ENCODE measurements at places on chromosomes 4 and X. TPM values are rescaled to one million over a fixed set of nuclear protein-coding genes. Genes with fewer than 3 reads are reported as not detected.
A peak's percentile ranks its signal among the peaks of the same experiment; 100 is the strongest.

GRCh38 chr4:188822698-188823097, 683.5 kb downstream of the TRIML1 start:
- DNase-seq = no peak

GRCh38 chr4:94827481-94828110, 69.8 kb downstream of the BMPR1B start:
- DNase-seq = no peak

- no peak for DNase-seq
Observed at GRCh38 chr4:173498771-173499170, 31.3 kb downstream of the HAND2 start.

DNA sequence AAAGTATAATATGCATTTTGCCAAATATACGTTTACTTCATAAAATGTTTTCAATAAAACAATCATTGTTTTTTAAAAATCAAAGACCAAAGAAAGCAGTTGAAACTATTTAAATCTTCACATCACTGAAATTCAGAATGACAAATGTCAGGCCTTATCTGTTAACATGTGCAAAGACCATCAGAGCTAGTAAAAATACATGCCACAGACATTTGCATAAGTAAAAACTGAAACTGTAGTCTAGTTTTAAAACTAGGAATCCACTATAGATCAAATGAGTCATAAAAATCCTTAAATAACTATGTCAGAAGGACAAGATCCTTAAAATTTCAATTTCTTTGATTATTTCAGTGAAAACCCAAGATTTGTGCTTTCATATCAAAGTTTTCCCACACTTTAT, 24.8 kb downstream of the KLHL15 start:
- no peak for DNase-seq

GRCh38 chr4:153403726-153404125, 59.2 kb downstream of the MND1 start:
- no peak for DNase-seq

- DNase-seq = no peak
Observed at GRCh38 chr4:113222471-113222870, 173.0 kb downstream of the ANK2 start.

DNA sequence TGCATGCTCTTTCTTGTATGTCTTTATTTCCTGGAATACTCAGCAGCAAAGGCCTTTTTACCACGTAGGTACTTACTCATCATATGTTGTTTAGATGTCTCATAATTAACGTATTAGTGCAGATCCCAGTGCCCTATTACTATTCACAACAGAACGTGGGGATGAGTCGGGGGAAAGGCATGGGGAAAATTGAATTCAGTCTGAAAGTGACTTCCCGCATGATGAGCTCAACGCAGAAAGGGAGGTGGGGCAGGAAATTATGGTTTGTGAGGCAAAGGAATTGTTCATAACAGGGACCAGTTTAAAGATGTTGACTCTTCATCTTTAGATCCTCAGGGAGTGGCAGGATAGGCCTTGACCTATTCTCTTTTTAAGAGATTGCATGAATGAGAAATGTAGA, 2.0 kb upstream of the TMPRSS11D start:
- DNase-seq = no peak

- no peak for DNase-seq
Observed at GRCh38 chrX:133359466-133359865, 55.8 kb downstream of the GPC4 start.

DNA sequence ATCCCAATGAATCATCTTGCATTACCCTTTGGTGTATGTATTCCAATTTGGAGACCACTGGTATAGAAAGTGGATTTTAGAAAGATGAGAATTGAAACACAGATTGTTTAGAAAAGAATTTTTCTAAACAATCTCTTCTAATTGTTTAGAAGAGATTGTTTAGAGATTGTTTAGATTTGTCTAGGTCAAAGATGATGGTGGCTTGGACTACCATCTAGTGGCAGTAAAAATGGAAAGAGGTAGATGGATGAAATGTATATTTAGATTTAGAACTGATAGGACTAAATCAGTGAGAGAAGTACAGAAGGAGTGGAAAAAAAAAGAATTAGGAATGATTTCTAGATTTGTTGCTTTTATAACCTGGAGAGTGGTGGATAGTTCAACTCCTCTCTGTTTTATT, 70.6 kb downstream of the ARSJ start:
- DNase-seq = no peak

- DNase-seq = no peak
Observed at GRCh38 chrX:13750812-13751211, 16.3 kb downstream of the OFD1 start.

DNA sequence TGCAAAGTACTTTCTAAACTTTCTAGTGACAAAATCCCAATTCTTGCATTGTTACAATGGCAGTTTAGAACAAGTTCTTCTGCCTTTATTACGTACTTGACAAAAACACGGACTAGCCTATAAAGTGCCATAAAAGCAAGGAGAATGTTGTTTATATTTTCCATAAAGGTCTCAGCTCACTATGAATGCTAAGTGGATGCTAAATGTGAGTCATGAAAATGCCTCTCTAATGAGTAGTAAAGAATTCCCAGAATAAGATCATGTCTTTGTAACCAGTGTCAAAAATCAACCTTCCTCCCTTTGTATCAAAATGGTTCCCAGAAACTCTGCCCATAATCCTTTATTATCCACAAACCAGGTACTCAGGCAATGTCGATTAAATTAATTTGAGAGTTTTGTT, 539.8 kb upstream of the SLIT2 start:
- no peak for DNase-seq

DNA sequence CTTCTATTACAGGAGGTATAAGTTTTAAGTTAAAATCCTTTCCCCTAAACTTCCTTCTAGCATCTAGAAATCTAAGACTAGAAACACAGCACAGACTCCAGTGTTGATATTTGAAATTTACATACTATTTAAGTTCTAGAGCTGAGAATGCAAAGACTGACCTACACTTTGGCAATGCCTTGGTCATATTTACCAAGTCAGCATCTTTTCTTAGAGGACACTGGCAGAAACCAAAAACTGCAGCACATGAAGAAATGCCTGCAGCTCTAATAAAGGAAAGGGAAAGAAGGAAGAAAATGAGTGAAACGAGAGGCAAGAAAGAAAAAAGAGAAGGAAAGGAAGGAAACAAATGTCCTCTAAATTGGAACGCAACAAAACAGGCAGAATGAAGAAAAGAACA, 443.7 kb upstream of the RASGEF1B start:
- DNase-seq = no peak

DNA sequence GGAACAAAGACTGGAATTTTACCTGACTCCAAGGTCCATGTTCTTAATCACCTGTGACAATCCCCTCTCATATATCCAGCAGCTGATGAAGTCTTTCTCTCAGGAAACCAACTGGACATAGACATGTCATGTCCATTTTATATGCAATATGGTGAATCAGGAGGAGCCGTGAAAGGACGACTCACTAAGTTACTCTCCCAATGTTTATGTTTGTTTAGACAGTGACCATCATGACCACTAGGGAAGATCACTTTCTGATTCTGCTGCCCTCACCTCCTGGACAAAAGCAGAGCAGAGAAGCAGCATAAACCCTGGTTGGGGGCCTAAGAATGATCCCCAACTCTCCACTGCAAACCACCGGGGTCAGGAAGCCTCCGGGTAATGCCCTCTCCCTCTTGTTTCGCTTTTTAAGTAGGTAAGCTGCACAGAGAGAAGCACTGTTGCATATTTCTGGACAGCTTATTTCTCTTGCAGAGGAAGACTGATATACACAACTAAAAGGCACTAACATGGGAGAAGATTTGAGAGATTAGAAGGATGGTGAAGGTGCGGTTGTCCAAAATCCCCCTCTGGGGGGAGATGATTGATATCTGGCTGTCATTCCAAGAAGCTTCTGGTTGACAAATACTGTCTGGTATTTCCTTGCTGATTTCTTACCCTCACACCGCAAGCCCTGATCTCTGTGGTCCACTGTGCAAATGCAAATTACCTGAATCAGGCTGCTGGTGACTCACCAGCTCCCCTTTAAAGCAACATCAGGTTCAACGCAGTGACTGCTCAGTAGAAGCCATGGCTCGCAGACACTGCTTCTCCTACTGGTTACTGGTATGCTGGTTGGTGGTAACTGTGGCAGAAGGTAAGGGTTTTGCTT, at the start of gene ODAPH:
Gene ODAPH (plus strand): TSS at position 773 of the 871 bp plus-strand sequence. CDS start 17 bp downstream, at position 790.
- no peak for DNase-seq

DNA sequence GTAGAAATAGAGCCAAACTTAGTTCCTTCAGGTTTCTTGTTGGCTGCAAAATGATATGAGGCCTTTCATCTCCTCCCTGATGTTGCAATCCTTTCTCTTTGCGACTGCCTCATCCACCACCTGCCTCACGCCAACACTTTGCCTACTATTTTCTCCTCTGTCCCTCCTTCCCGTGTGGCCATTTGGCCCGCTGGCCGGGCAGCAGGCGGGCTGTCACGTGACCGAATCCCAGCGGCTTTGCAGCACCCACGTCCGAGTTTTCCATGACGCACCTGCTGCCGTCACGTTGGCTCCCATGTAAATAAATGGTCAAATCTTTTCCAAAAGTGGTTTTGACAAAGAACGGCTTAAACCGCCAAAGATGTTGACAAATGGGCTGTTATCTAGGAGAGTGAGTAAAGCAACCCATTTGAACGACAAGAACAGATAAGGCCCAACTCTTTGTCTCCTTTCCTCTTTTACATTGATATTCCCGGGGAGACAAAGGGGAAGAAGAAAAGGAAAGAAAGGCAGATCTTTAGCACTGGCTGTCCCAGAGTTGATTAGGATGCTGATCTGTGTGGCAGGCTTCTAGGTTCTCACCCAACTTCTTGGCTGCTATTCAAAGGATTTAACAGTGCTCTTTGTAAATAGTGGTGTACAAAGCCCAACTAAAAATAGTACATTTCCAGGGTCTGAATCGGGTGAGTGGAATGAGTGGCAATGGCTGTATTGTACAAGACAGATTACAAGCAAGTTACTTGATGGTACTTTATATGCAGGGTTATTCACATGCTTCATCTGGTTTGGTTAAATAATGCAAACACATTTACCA, 174.2 kb upstream of the JADE1 start:
- peak; percentile 98 for DNase-seq

GRCh38 chr4:88897180-88897579, 159.8 kb downstream of the FAM13A start:
- DNase-seq = no peak

DNA sequence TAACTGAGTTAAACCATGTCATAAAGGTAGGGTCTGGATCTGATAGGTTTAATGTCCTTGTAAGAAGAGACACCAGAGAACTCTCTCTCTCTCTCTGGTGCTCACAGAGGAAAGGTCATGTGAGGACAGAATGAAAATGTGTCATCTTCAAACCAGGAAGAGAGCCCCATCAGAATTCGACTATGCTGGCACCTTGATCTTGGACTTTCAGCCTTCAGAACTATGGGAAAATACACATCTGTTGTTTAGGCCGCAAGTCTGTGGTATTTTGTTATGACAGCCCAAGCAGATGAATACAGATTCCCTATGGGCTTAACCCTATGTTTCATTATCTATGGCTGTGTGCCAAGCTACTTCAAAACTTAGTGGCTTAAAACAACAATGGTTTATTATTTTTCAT, 105.5 kb upstream of the DDIT4L start:
- DNase-seq = no peak

GRCh38 chrX:94400488-94400887, 726.5 kb downstream of the FAM133A start:
- DNase-seq = no peak

GRCh38 chr4:61205066-61205465, 4.9 kb downstream of the ADGRL3 start:
- no peak for DNase-seq

DNA sequence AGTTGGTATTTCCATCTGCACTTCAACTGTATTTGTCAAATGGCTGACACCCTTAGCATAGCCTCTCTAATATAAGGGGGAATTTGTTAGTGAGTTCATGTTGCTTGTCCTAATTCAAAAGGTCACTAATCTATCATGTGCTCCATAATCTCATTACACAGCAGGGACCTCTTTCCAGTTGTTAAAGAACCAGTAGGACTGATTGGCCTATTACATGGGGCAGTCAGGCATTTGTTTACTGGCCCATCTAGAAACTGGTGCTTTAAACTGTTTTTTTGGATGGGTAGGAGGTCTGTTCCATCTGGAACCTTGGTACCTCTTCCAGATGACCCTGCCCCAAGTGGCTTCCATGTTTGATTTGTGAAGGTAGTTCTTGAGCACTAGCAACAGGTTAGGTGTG, 11.4 kb downstream of the ANK2 start:
- no peak for DNase-seq

DNA sequence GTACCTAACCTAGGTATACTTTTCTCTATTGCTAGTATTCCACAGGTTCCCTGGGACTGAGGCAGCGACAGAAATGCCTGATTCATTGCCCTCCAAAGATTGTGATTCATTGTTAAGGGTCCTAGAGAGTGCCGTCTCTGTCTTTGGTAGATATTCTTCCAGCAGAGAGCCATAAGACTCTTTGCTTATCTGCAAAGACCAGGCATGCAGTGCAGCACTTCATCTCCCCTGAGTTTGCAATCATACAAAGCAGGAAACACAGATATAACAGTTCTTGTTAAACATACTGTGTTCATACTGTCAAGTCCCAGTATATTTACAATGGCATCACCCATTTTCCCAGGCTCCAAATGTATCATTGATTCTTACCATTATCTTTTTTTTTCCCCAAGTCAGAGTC, 47.7 kb downstream of the KLF8 start:
- DNase-seq = no peak

DNA sequence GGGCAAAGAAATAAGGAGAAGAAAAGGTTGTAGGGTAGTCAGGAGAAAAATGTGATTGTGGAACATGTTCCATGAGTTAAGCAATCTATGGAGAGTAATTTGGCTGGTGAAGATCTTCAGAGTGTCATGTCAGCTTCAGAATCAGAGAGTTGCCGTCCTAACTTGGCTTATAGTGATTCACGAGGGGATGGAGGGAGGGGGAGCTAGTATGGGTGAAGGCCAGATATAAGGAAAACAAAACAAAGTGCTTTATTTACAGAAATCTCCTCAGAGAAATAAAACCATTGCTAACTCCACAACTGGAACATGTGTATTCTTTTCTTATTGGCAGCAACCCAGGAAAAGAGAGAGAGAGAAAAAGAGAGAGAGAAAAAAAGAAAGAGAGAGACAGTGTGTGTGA, 256.5 kb upstream of the NRK start:
- no peak for DNase-seq

GRCh38 chrX:43188296-43188695, 410.3 kb upstream of the PPP1R2C start:
- DNase-seq = no peak

DNA sequence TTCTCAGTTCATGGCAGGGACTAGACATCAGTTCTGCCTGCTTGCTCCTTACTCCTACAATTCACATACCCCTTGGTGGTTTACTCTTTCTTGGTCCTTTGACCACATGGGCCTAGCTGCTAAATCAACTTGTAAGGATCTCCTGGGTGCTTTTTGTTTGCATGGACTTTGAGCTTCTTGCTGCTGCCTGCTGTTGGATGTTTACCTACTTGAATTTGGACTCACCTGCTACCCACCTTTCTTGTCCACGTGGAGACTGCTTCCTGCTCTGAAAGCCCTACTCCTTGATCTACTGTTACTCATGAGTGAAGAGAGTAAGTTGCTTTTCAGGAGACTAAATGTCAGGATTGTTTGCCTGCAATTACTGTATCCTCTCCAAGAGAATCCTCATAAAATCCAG, 15.2 kb upstream of the ARHGAP24 start:
- DNase-seq = no peak

- DNase-seq = no peak
Observed at GRCh38 chrX:106039920-106040319, 1.4 kb upstream of the SERPINA7 start.

The IL21 gene
- not detected for total RNA-seq

The SYN1 gene
- 6.4 TPM for total RNA-seq

The ANXA3 gene
- total RNA-seq = 54.0 TPM

The SORCS2 gene
- total RNA-seq = 1.7 TPM

The ERAS gene
- total RNA-seq = not detected

The CACNA1F gene
- 0.11 TPM for total RNA-seq

The MAP3K15 gene
- total RNA-seq = not detected

The CXorf65 gene
- total RNA-seq = not detected

The RADX gene
- total RNA-seq = 0.67 TPM
